ENCODE measurements at places on chromosomes 16 and 17.

DNA sequence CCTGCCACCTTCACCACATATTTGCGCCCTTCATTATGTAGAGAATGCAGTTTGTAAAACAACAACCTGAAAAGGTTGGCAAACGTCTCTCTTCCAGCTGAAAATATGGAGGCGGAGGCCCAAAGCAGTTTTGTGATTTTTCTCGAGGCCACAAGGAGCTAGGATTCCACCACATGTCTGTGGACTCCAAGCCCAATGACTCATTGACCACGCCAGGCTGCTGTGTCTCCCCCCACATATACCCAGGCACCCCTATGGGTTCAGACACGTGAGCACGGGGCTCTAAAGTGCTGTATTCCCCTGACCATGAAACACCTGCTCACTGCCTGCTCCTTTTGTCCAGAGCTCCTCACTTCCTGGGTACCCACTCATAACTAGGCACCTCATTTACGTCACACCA lies 121.4 kb upstream of the CDH5 start:
- DNase-seq, result no peak

DNA sequence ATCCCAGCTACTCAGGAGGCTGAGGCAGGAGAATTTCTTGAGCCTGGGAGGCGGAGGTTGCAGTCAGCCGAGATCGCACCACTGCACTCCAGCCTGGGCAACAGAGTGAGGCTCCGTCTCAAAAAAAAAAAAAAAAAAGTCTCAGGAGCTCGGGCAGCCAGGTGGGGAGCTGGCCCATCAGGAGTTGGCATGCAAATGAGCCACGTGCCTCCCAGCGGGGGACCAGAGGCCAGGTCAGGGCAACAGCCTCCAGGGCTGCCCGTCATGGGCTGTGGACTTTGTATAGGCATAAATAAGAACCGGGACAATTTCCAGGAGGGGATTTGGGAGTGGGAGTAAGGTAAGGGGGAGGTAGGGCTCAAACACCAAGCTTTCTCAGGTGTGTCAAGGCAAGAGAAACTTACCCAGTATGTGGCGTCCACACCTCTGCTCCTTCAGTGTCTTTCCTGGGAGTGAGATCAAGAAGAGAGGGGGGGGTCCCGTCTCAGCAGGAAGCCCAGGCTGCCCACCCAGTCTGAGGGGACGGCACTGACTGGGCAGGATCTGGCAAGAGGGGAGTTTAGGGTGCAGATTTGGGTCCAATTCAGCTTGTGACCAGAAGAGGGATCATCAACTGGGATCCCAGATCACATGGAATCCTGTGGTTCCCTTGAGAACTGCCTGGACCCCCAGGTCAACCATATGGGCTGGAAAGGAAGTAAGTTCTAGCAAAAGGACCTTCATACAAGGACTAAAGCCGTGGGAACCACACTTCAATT lies 22.3 kb upstream of the G6PC1 start:
- DNase-seq, result no peak

DNA sequence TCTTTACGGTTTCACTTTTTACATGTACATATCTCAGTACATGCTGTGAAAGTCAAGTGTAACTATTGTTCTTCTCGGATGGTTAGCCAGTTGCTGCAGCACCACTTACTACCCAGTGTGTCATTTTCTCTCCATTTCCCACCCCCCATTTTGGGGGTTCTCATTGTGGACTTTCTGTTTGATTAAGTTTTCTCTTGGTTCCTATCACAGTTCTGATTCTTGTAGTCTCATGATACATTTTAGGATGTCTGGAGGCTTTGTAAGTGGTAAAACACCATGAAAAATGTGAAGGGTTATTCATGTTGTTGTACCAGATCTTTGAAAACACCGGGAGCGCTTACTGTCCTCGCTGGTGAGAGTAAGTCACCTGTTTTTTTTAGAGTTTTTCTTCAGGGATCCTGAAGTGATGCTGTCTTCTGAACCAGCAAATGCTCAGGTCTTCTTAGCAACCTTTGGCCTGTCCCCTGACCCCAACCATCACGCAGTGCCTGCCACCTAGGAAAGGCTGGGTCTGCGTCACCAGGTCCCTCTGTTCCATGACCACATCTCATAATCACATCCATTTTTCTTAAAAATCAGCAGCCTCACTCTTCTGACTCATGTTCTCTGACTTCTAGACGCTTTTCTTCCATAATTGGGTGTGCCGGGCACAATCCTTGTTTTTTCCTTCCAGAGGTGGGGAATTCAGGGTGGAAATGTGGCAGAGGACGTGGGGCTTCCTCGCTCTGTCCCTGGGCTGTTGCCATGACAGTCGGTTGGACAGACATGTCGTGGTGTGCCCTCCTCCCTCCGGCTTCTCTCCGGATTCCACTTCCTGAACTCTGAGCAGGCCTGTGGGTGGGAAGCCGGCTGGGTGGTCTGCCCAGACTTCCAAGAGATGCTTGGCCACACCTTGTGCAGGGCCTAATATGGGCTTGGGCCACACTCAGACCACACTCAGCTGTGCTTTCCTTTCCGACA lies 102.6 kb downstream of the NTN1 start:
- no peak for DNase-seq

DNA sequence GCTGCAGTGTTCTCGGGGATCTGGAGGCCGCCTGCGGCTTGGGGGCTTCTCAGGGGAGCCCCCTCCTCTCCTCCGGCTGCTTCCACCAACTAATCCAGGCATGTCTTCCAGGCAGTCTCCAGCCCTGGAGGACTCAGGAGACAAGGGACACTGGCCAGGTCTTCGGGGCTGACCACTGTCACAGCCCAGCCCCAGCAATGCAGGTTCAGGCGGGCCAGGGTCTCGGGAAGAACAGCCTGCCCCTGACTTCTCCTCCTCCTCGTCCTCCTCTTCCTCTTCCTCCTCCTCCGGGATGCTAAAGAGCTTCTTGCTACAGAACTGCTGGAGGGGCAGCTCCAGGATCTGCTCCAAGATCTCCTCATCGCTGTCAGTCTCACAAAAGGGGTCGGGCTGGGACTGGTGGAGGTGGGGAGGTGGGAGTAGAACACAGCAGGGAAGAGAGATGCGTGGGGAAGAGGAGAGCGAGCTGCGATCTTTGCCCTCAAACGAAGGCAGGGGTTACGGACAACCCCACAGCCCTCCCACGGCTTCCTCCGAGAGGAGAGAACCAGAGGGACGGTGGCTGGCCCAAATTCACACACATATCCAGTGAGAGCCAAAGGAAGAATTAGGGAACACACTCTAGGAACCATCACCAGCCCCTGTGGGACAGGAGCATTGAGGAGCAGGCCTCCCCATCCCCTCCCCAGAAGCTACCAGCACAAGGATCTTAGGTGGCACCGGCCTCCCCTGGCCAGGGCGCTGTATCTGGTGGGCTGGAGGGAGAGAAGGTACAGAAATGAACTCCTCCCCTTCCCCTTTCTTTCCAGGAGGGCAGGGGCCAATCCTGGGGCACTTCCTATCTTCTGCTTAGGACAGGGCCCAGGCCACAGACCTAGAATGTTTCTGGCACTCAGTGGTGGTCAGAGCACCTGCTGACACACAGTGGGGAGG lies 19.3 kb downstream of the TSPOAP1 start:
- DNase-seq, result no peak
